Progenitor cell of endocrine pancreas (in vitro differentiated cells): ENCODE measurements at places on chromosomes 2 and 18.

GRCh38 chr18:12101266-12101665 is 7.6 kb downstream of the ANKRD62 start:
- peaks cover 33% of the 10 kb centered on the region for H3K27me3 ChIP-seq
- no peak overlapping the region for H3K4me3 ChIP-seq
- H3K27ac ChIP-seq = no peak overlapping the region
- DNase-seq = no peak
- no peaks in the 10 kb centered on the region for H3K36me3 ChIP-seq
- no peaks in the 10 kb centered on the region for H3K4me1 ChIP-seq

GRCh38 chr2:53220969-53221368 is 546.6 kb upstream of the CHAC2 start:
- no peaks in the 10 kb centered on the region for H3K27me3 ChIP-seq
- no peak overlapping the region for H3K4me3 ChIP-seq
- H3K27ac ChIP-seq = no peak overlapping the region
- DNase-seq = no peak

DNA sequence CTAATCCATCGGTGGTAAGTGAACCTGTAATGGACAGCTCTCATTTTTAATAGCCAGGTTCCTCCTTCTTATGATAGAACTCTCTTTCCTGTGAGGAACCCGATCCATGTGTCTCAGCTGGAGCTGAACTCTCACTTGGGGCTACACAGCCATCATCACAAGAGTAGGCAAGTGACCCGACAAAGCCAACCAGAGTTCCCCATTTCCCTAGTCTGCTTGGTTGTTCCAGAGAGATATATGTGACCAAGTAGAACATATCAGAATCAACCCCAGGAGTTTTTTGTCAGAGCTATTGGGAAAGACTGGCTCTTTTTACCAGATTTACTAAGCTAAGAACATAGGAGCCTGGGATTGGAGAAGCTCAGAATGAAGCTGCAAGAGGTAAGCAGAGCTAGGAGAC is 14.6 kb upstream of the HNRNPLL start:
- H3K27ac ChIP-seq = no peak overlapping the region
- no peaks in the 10 kb centered on the region for H3K27me3 ChIP-seq
- DNase-seq = no peak
- no peak overlapping the region for H3K4me3 ChIP-seq

DNA sequence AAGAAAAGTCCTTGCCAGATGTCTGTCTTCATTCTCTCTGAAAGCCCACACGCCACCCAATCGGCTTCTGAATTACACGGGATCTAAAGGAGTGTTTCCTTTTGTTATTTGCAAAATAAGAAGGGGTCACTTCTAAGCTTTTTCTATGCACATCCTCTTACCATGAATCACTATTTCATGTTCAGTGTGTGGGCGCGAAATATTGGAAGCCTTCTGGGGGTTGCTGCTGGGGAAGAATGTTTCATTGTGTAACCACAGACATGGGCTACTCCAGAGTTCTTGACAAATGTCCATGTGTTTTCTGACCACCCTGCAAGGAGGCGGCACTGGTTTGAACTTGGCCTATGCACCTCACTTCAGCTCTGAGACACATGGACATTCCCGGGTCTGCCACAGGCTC is 133.6 kb upstream of the APCDD1 start:
- H3K27me3 ChIP-seq = peaks cover 42% of the 10 kb centered on the region
- H3K27ac ChIP-seq = no peak overlapping the region
- no peaks in the 10 kb centered on the region for H3K36me3 ChIP-seq
- H3K4me3 ChIP-seq = no peak overlapping the region

DNA sequence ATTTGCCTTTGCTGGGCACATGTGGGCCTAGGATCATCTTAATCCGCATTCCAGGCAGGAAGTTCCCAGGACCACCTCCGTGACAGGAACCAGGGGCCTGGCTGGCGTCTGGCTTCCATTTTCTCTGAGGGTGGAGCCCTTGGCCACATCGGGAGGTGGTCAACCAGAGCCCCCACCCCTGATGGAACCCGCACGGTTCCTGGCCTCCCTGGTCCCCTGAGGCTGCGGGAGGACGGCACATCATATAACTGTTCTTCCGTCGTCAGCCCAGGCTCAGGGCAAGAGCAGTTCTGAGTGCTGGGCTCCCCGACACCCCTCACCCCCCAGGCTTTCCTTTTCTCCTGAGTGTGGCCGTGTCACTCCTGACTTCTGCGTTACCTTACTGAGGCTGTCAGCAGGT is 13.5 kb downstream of the ESPNL start:
- peaks cover 8% of the 10 kb centered on the region for H3K27me3 ChIP-seq
- no peak overlapping the region for H3K4me3 ChIP-seq
- peaks cover 3% of the 10 kb centered on the region for H3K36me3 ChIP-seq
- no peak for DNase-seq
